ENCODE measurements at places on chromosomes 5 and 9.

DNA sequence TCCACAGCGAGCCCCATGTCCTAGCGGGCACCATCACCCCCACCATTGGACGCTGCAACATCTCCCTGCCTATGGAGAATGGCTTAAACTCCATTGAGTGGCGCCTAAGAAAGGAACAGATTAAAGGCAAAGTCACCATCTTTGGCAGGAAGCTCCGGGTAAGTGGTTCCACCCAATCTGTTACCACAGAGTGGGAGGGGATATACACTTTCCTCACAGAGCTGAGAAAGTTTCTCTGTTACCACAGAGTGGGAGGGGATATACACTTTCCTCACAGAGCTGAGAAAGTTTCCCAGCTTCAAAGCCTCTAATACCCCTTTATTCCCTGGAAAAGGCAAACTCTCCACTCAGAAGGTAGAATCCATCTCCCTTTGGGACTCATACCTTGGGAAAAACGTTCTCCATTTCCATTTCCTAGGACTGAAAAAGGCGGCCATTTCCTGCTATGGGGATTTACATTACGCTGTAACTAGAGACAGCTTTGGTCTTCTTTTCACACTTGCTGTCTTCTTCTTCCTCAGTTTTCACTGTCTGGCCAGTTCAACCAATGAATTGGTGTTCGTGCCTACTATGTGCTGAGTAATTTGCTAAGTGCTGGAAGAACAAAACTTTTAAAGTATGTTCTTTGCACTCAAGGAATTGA lies 63.4 kb upstream of the WWC1 start:
- DNase-seq = no peak

GRCh38 chr5:35331956-35332950 lies 102.0 kb upstream of the PRLR start:
- no peak for DNase-seq

DNA sequence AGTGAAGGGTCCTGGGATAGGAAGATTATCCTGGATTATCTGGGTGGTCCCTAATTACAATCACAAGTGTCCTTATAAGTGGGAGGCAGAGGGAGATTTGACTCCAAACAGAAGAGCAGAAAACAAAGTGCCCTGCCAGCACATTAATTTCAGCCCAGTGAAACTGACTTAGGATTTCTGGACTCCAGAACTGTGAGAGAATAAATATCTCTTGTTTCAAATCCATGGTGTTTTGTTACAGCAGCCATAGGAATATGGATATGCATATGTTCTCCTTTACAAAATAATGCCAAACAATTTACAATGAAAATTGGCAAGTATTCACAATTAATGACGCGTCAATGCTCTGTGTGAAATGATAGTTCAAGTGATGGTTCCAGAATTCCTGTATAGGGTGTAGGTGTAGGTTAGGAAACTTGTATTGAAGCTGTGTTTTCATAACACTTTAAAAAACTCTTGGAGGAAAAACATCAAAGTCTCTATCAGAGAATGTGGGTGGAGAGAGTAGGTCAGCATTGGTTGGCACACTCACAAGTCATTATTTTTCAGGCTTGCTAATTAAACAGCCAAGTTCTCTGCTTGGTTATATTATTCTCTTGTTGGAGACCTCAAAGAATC lies 19.9 kb upstream of the PLPP1 start:
- DNase-seq = no peak

DNA sequence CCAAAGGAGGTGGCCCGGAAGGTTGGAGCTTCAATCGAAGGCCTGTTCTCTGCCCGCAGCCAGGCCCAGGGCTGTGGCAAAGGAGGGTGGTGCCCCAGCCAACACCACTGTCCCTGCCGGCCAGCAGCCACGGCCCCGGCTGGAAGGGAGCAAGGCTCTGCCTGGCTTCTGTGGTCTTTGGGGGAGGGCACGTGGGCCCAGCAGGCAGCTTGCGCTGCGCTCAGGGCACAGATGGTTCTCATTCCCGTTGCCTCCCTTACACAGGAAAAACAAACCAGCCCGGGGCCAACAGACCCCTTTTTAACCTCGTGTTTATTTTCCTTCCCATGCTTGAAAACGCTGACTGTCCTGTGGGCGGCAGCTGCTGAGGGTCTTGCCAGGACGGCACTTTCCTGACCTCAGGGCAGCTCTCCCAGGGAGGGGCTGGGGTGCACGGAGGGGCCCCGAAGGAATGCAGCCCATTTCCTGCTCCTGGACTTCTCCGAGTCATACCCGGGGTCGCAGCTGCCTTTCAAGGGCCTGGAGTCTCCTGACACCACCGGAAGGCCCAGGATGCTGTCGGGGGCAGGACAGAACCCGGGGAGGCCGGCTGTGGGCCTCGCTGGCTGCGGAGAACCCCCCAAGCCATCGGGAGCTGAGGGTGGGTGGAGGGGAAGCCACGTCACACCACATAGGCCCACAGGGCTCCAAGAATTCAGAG lies 1.1 kb upstream of the GPSM1 start:
- no peak for DNase-seq

- no peak for DNase-seq
Measured at GRCh38 chr5:126503602-126504104, 80.4 kb downstream of the GRAMD2B start.

GRCh38 chr9:93435386-93435785 lies 16.1 kb upstream of the FAM120A start:
- no peak for DNase-seq

GRCh38 chr9:4114569-4115505 lies 185.0 kb downstream of the GLIS3 start:
- no peak for DNase-seq

- DNase-seq = no peak
Measured at GRCh38 chr9:35660966-35661415, 2.9 kb downstream of the CCDC107 start.

GRCh38 chr9:81423589-81424326 lies 265.6 kb downstream of the TLE1 start:
- no peak for DNase-seq

- no peak for DNase-seq
Measured at GRCh38 chr9:71349218-71349617, 227.8 kb upstream of the TRPM3 start.

- no peak for DNase-seq
Measured at GRCh38 chr9:129330711-129331492, 152.8 kb upstream of the IER5L start.

GRCh38 chr5:112165897-112166737 lies 253.0 kb downstream of the EPB41L4A start:
- DNase-seq = no peak

DNA sequence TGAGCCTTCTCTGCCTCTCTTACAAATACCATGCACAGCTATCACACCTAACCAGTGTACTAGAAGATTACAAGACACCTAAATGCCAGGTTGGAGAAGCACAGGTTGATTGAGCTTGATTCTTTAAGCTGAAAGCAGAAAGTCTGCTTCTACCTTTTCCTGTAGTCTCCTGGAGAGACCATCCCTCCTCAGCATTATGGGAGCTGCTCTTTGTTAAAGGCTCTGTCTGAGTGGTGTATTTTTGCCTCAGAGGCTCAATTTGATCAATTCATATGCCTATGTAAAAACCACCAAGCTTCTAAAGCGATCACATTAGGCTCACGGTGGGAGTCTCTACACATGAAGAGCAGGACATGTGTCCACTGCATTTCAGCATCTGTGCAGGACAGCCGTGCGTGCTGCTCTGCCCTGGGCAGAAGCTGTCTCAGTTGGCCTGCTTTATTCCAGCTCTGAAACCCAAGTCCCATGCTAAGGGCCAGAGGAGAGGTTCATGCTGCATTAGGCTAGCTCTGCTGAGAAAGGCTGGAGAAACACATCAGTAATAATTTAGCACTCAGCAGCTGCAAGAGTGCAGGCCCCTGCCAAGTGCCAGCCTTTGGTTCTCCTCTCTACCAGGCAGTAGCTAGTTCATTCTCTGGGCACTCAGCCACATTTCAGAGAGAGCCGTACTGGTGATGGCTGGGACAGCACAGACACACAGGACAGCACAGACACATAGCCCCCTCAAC lies 41.7 kb downstream of the TMEM167A start:
- DNase-seq = no peak

GRCh38 chr5:177382423-177383029 lies 1.7 kb upstream of the SLC34A1 start:
- DNase-seq = no peak

DNA sequence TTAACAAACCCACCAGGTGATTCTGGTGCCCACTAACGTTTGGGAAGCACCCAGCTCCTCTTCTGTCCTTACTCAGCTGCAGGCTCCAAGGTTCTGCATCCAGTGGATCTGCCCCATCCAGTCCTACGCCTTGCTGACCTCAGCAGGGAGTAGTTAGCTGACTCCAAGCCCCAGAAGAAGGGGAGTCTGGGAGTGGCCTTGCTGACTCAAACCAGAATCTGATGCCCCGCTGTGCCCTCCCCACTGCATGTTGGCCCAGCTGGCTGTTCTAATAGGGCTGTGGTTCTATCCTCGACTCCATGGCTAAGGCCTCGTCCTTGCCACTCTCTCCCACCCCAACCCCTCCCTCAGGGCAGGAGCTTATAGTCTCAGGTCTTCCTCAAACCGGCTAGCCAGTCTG lies 136.3 kb downstream of the TTLL11 start:
- DNase-seq = no peak
